ENCODE measurements at places on chromosomes 7 and 10.
A peak's percentile ranks its signal among the peaks of the same experiment; 100 is the strongest.

DNA sequence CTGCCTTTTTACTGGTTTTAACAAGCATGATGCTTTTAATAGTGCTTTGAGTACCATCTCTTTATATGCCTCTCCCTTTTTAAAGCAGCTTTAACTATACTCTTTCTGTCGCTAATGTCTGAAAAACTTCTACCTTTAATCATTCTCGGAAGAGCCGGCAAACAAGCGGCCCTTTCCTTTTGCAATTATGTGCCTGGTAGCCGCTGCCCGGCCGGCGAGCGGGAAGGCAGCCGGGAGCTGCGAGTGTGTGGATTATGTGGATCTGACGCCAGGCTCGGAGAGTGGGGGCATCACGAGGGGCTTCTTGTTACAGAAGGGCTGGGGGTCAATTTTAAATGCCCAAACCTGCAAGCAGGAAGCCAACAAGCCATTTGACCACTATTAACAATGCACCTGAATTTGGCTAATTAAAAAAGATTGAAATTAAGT is 120.9 kb downstream of the BUB3 start:
- no peak for DNase-seq

- no peak for DNase-seq
Observed at GRCh38 chr10:22468570-22469320, 123.4 kb downstream of the SPAG6 start.

- DNase-seq: no peak
Observed at GRCh38 chr10:132678436-132679216, 107.3 kb downstream of the NKX6-2 start.

GRCh38 chr7:110119883-110120581 is 970.9 kb upstream of the LRRN3 start:
- DNase-seq: peak; percentile 7

DNA sequence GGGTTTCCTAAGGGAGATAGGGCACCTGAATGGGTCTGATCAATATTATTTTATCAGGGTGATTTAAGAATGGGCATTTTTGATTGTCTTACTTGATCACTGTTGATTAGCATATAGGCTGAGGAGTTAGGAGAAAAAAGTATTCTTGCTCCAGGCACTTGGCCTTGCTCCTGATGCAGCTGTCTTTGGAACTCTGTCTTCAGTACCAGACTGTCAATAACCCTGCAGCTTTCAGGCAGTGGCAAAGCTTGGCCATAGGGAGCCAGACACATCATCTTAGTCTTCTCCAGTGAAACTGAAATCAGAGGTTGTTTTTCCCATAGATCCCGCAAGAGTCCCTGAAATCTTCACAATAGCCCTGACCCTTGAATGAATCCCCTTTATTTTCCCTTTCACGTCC is 47.2 kb downstream of the EXOC4 start:
- DNase-seq: no peak

- DNase-seq: no peak
Observed at GRCh38 chr7:46626691-46627310, 705.7 kb upstream of the IGFBP3 start.
